ENCODE measurements at places on chromosomes 7 and 10.
A peak's percentile ranks its signal among the peaks of the same experiment; 100 is the strongest.

DNA sequence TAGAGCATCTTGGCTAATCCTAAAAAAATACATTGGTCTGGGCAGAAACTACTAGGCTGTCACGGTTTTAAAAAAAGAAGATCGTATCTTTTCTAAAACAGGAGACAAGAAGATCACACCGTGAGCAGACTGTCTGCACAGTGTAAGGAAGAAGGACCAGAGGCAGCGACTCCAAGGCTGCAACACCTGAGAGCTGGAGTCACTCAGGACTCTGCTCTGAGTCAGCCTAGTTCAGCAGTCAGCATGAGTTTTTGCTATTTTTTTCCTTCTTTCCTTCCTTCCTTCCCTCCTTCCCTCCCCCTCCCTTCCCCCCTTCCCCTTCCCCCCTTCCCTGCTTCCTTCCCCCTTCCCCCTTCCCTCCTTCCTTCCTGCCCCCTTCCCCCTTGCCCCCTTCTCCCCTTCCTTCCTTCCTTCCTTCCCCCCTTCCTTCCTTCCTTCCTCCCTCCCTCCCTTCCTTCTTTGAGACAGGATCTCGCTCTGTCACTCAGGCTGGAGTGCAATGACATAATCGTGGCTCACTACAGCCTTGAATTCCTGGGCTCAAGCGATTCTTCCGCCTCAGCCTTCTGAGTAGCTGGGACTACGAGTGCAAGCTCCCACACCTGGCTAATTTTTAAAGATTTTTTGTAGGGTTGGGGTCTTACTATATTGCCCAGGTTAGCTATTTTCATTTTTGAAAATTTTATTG is 24.4 kb downstream of the BAG3 start:
- DNase-seq = no peak

DNA sequence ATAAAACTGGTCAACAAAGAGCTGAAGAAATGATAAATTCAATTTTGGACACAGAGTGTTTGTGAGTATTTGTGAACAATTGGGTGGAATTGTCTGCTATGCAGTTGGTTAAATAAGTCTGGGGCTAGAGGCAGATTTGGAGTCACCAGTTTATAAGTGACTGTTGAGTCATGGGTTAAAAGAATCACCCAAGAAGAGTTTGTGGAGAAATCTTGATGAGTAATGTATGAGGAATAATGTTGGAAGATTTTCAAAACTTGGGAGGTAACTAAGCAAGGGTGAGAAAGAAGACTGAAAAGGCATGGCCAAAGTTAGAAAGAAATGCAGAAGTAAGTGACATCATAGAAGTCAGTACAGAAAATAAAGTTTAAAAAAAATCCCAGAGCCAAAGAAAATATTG is 750.7 kb downstream of the MAGI2 start:
- no peak for DNase-seq

DNA sequence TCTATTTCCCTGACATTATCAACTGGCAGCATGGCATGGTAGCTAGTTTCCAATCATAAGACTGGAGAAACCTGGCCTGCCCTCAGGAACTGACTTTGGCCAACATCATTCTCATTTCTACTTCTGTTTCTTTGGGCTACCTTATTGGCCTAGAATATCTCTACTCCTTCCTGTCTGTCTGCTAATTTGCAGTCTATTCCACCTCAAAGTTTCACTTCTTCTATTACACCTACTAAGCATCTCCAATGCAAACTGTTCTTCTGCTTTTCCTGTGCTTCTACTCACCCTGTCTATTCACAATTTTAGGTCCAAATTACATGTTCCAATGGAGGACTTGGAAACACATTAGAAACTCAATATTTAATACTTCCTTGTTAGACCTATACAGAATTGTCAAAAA is 65.6 kb downstream of the ZNF503 start:
- DNase-seq = no peak

DNA sequence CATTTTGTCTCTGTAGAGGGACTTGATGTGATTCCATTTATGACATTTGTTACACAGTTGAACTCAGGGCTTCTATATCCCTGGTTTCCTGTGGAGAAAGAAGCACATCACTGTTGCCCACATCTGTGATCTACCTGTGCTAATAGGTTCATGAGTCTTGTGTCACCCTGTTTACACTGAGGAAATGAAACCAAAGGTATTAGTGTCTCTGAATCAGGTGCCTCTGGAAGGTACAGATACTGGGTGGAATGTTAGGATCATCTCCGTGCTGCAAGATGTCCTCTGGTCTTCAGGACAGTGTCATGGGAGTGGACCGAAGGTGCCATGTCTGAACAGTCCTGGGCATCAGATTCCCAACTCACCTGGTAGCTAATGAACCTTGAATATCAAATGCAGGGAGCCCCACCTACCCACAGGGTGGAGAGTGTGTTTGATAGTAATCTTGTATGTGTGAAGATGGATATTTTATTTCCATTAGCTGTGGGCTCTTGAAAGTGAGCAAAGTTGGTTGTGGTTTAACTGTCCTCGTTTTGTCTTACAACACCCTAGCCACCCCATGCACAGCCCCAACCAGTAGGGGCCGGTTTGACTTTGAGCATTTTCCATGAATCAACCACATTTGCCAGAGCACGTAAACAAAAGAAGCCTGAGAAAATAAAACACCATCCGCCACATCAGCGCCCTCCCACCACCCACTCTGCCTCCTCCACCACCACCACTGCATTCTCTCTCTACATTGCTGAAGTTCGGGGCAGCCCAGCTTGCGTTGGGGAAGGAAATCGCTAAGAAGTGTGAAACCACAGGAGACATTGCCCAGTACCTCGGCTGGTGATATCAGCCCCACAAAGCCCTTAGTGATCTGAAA is 40.7 kb downstream of the TARP start:
- DNase-seq = peak; percentile 62

GRCh38 chr7:30225863-30226613 is 58.4 kb upstream of the ZNRF2 start:
- DNase-seq = no peak

- DNase-seq = no peak
These were observed 67.6 kb downstream of the TMEM130 start for GRCh38 chr7:98802088-98802780.
